Tongue (tissue), 3 donors: ENCODE measurements at places on chromosomes 11 and 22.

- DNase-seq: no peak
These were observed 120.0 kb downstream of the MED15 start for GRCh38 chr22:20627432-20627831.

DNA sequence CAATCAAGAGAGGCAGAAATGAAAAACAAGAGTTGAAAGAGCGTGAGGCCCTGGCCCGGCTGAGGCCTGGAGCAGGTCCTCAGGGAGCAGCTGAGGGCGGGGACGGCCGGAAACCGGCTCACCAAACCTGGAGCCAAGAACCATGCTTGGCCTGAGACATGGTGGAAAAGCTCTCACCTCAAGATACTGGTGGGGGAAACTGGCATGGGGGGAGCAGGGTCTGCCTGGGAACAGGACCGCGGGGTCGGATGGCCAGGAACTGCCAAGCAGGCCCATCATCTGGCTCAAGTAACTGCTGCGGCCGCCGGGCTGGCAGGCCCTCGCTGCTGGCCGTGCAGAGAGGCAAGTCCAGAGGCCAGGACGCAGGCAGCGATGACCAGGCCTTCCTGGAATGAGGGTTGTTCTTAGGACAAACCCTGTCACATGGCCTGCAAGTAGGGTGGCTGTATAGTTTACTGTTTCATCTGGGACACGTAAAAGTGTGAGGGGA, 18.9 kb upstream of the WNT11 start:
- no peak for DNase-seq

- DNase-seq: no peak
These were observed 638 bp downstream of the SAAL1 start for GRCh38 chr11:18105086-18105801.

DNA sequence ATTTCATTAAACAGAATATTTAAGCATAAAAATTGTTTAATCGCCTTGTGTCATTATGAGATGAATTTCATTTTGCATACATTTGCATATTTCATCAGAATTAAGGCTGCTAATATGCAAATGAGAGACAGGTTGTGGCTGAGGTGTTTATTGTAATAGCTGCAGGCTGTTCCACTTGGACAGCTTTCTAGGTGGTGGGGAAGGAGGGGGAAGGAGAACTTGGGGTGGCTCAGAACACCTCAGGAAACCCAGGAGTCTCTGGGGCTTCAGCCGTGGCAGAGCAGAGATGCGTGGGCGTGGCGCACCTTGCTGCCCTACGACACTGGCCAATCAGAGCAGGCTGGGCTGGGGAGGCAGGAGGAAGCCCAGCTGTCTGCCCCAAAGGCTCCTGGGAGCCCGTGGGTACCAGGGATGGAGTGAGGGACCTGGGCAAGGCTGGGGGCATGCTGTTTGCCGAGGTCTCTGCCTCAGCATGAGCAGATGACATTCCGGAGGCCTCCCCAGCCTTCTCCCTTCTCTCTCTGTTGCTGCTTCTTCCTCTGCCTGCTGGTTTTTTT, 542.9 kb downstream of the MN1 start:
- no peak for DNase-seq

GRCh38 chr11:109641549-109641948, 219.6 kb downstream of the C11orf87 start:
- peak; percentile 83 for DNase-seq

GRCh38 chr22:49084206-49084605, 743.5 kb downstream of the BRD1 start:
- DNase-seq: no peak

GRCh38 chr11:112971827-112972226, 10.6 kb downstream of the NCAM1 start:
- no peak for DNase-seq

- no peak for DNase-seq
These were observed 532.3 kb downstream of the KCNA4 start for GRCh38 chr11:29484548-29484947.

DNA sequence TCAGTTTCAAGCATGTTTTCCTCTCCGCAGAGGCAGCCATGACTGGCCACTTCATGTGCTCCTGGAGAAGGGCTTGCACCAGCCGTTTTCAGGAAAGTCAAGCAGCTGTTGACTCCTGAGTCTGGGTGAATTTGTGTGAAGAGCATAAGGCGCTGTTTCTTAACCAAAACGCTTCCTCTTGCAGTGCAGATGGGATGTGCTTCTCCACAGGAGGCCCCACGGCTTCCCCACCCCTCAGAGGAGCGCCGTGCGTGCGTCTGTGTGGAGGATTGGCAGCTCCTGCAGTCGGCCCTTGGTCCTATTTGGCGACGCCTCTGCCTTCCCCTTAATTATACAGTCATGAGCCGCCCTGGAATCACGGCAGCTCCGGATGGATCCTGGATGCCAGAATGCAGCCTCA, 54.1 kb upstream of the B3GAT1 start:
- DNase-seq: peak; percentile 43
